ENCODE measurements at places on chromosomes 7 and 10.

DNA sequence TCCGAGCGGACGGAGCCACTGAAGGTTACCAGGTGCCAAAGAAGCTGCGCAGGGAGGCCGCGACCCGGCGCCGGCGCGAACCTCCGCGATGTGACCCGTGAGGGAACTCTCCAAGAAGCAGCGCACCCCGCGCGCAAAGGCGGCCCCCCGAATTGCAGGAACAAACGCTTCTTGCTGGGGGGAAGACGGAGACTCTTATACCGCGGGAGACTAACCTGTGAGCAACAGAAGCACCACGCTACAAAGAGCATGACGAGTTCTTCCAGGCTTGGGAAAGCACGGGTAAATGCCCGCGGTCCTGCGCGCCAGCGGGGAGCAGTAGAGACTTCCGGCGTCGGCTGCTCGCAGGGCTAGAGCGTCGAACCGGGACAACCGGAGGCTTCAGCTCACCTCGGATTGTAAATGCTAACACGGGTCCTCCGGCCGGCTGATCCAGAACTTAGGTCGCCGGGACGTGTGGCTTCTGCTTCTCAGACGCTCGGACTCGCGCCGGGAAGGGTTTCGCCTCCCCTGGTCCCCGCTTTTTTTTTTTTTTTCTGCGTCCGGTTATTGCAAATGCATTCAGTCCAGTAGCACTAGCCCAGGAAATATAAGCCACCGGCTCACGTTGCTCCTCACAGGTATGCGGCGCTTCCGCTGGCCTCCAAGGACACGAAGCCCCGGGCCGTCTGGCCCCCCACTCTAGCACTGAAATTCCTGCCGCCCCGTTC lies at the start of gene COA1:
Gene COA1 (minus strand): TSS at position 310 of the 710 bp plus-strand sequence. CDS start 80,909 bp downstream, outside the sequence.
- DNase-seq: peak; percentile 68

GRCh38 chr7:152511736-152512135 lies 75.9 kb upstream of the KMT2C start:
- no peak for DNase-seq

GRCh38 chr7:154794147-154794780 lies 208.7 kb downstream of the PAXIP1 start:
- no peak for DNase-seq

DNA sequence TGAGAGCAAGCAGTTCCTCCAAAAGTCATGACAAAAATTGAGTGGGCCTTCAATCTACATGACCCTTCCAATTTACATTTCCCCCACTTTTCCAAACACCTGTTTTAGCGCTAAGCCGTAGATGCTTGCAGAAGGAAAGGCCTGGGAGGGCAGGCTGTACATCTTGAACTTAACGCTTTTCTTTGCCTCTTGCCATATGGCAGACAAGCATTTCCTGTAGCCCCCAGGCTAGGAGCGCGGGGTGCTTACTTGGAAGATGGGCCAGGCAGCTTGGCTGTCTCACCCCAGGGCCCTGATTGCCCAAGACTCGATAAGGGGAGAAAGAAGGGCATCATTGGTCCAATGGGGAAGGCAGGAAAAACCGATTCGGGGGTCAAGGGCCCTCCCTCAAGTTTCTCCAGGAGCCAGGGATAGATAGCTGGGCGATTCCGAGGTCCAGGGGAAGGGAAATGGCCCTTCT lies 1.8 kb downstream of the HOXA10 start:
- no peak for DNase-seq

DNA sequence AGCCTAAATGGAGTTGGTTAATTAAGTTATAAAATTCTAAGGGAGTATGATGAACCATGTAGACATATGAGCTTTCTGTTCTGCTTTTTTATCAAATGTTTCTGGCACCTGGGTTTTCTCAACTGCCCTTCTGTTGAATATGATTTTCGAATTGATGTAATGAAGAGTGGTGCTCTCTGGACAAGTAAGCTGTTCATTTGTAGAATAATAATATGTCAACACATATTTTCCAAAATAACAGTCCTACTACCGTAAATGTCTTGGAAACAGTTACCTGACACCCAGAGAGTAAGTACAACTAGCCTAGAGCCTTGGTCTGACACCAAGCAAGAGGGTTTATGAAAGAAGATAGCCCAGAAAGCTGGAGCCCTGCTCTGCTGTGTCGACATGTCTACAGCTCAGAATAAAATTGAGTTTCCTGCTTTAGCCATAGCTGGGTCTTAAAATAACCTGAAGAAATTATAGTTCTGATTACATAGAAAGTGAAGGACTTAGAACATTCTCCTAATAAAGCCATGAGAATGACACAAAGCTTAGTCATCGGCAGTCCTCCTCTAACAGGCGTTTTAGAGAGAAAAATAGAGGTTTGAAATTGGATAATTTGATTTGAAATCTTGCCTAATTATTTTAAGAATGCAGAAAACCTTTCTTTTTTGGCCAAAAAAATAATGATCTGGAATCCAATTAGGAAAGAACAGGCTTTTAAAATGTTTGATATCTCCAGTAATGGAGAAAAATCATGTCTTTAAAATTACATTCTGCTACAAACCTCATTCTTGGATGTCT lies 25.1 kb downstream of the HDAC9 start:
- no peak for DNase-seq

All from CD4-positive, CD25-positive, alpha-beta regulatory T cell (primary cell).